GM23338 (cell line): ENCODE measurements at places on chromosomes 5 and 9. TPM values are rescaled to one million over a fixed set of nuclear protein-coding genes. Genes with fewer than 3 reads are reported as not detected.

GRCh38 chr9:77014597-77015263, 4.7 kb upstream of the FOXB2 start:
- H3K4me1 ChIP-seq, result peaks cover 61% of the 10 kb centered on the region
- H3K4me3 ChIP-seq, result peak overlapping the region; percentile 63
- peaks cover 99% of the 10 kb centered on the region for H3K27me3 ChIP-seq
- H3K36me3 ChIP-seq, result no peaks in the 10 kb centered on the region
- H3K27ac ChIP-seq, result no peak overlapping the region
- DNase-seq, result peak; percentile 71

DRD1 gene
- 0.14 TPM in 1 of 2 replicates, not detected in the other for total RNA-seq

- no peaks in the 10 kb centered on the region for H3K36me3 ChIP-seq
- no peaks in the 10 kb centered on the region; the same call in 1 of the 2 replicates for H3K4me1 ChIP-seq
- no peak overlapping the region for H3K4me3 ChIP-seq
- DNase-seq, result no peak
- H3K27ac ChIP-seq, result no peak overlapping the region
Measured at GRCh38 chr5:108280248-108280647, 101.7 kb downstream of the FBXL17 start.

DNA sequence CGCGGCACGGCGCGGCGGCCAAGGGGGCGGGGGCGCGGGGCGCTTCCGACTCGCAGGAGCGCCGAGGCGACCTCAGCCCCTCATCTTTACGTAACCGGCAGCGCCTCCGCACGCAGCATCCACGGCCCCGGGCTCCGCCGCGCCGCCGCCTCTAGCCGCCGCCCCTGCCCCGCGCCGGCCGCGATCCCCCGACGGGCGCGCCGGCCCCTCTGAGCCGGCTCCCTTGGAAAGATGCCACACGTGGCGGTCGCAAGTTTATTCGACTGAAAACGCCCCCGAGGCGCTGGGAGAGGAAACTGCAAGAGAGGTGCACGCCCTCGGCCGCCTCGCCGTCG, 1.0 kb downstream of the KLF9 start:
- no peaks in the 10 kb centered on the region for H3K36me3 ChIP-seq
- peak; percentile 70 for DNase-seq
- H3K27ac ChIP-seq, result no peak overlapping the region
- peaks cover 68% of the 10 kb centered on the region for H3K27me3 ChIP-seq
- H3K4me1 ChIP-seq, result peaks cover 21% of the 10 kb centered on the region
- H3K4me3 ChIP-seq, result peak overlapping the region; percentile 51

GRCh38 chr9:131715906-131716305, 24.0 kb downstream of the RAPGEF1 start:
- H3K4me1 ChIP-seq, result peaks cover 14% of the 10 kb centered on the region
- H3K27ac ChIP-seq, result no peak overlapping the region
- no peaks in the 10 kb centered on the region for H3K36me3 ChIP-seq
- no peak for DNase-seq

DNA sequence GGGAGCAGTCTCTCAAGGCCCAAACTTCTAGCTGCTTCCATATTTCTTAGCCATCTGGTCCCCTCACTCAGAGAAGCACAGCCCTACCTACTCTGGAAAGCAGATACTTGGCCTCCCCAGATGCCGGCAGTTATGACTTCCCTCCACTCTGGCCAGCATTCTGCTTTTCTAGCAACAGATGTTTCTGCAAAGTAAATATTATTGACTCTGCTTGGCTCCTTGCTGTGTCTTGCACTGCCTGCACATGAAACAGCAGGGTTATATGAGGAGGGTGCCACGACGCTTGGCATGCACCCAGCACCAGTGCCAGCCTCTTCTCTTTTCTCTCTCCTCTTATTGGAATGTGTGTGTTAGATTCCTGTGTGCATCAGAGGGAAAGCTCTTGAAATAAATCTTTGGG, 99.7 kb downstream of the ARHGAP26 start:
- peaks cover 49% of the 10 kb centered on the region for H3K4me1 ChIP-seq
- H3K27me3 ChIP-seq, result no peaks in the 10 kb centered on the region
- no peak for DNase-seq
- no peak overlapping the region for H3K4me3 ChIP-seq
